ENCODE measurements at places on chromosomes 4 and X. TPM values are rescaled to one million over a fixed set of nuclear protein-coding genes. Genes with fewer than 3 reads are reported as not detected.
A peak's percentile ranks its signal among the peaks of the same experiment; 100 is the strongest.

The RAB40A gene
- total RNA-seq = not detected

DNA sequence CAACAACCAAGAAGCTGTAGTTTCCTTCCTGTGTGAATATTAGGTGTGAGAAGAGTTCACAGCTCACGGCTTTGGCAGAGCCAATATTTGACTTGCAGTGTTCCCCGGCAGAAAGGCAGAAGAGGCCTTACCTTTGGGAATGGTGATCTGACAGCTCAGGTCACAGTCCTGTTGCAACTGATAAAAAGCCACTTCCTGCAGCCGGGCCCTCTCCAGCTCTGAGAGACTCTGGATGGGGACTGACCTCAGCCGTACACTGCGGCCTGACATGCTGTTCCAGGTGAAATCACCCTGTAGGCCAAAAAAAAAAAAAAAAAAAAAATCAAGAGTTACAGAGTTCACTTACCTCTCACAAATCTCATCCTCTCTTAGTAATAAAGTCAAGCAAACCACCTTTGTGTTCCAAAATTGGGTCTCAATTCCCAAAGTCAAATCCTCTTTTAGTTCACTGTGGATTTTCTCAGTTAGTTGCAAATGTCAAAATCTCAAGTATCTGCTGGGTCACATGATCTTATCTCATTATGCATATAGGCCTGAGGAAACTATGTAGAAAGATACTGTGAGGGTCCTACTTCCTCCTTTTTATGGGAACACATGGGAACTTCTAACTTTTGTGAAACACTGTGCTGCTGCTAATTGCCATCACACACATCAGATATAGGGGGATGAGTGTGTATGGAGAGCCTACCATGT lies 38.6 kb upstream of the AMELX start:
- no peak overlapping the region for H3K27ac ChIP-seq
- DNase-seq = peak; percentile 12
- H3K27me3 ChIP-seq = no peaks in the 10 kb centered on the region
- H3K4me1 ChIP-seq = peaks cover 4% of the 10 kb centered on the region

DNA sequence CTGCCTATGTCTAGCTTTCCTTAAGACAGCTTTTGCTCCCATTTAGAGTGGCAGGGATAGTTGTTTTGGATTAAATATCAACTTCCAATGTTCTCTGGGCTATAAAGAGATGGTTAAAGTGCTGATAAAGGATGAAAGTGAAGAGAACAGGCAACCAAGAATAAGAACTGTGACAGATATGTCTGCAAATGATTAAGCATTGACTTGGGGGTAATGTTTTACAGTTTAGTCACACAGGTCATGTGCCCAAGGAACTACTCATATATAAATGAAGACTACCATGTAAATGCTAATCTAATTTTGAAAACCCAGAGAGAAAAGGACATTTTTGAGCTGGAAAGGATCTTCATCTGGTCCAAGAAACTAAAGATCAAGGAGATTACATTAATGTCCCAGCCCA lies 42.1 kb downstream of the RBMX2 start:
- no peaks in the 10 kb centered on the region for H3K27me3 ChIP-seq
- H3K36me3 ChIP-seq = no peaks in the 10 kb centered on the region
- H3K4me3 ChIP-seq = no peak overlapping the region
- H3K4me1 ChIP-seq = no peaks in the 10 kb centered on the region
- H3K27ac ChIP-seq = no peak overlapping the region
- DNase-seq = no peak

DNA sequence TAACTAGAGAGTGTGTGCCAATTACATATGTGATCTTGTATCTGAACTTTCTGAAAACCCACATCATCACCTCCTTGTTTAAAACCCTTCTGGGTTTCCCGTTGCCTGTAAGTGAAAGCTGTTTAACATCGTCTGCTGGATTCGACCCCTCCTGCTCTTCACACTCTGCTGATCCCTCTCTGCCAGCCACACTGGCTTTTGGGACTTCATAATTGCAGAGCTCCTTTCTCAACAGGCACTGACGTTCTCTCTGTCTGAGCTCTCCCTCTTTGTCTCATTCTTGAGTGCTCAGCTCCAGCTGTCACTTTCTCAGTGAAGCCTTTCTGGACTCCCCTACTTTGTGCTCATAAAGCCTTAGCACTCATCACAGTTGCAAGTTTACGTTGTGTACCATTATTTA lies 153.9 kb downstream of the CEP135 start:
- no peaks in the 10 kb centered on the region for H3K27me3 ChIP-seq
- DNase-seq = no peak
- H3K4me1 ChIP-seq = no peaks in the 10 kb centered on the region
- H3K27ac ChIP-seq = no peak overlapping the region
- H3K4me3 ChIP-seq = no peak overlapping the region

DNA sequence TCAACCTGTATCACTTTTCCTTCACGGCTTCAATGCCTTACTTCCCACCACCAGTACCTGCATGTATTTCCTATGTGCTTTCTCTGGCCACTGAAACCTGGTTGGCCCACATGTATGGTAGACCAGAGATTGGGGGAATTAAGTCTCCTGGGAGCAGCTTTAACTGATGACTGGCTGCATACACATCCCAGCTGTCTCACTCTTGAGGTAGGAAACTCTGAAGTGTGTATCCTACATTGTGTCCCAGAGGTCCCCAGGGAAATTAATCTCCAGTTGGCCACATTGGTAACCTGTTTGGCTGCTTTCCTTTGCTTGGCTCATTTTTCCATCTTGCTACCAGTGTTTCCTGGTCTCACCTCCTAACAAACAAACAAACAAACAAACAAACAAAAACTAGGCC lies 124.4 kb downstream of the ZNF827 start:
- no peak for DNase-seq
- no peaks in the 10 kb centered on the region for H3K27me3 ChIP-seq
- H3K4me1 ChIP-seq = no peaks in the 10 kb centered on the region
- H3K27ac ChIP-seq = no peak overlapping the region
- H3K36me3 ChIP-seq = peaks cover 17% of the 10 kb centered on the region
